ENCODE measurements at places on chromosomes 4 and X.

GRCh38 chr4:26731351-26732035 is 129.1 kb upstream of the STIM2 start:
- DNase-seq = no peak

- DNase-seq = no peak
Observed at GRCh38 chr4:117549524-117549923, 464.1 kb upstream of the TRAM1L1 start.

DNA sequence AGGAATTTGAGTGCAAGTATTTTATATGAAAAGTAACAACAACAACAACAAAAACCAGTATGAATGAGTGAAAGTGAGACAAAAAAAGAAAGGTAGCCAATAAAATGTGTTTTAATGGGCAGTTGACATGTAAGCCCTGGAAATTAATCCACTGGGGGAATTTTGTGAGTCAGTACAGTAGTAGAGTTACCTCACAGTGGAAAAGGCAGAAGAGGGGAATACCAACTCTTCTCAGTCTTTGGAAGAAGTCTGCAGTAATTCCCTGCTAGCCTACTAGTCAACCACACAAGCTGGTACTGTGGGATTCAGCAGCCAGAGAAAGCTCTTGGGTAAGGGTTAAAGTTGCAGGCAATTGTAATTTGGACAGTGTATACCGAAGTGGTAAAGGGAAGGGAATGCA is 76.3 kb upstream of the IL15 start:
- no peak for DNase-seq

DNA sequence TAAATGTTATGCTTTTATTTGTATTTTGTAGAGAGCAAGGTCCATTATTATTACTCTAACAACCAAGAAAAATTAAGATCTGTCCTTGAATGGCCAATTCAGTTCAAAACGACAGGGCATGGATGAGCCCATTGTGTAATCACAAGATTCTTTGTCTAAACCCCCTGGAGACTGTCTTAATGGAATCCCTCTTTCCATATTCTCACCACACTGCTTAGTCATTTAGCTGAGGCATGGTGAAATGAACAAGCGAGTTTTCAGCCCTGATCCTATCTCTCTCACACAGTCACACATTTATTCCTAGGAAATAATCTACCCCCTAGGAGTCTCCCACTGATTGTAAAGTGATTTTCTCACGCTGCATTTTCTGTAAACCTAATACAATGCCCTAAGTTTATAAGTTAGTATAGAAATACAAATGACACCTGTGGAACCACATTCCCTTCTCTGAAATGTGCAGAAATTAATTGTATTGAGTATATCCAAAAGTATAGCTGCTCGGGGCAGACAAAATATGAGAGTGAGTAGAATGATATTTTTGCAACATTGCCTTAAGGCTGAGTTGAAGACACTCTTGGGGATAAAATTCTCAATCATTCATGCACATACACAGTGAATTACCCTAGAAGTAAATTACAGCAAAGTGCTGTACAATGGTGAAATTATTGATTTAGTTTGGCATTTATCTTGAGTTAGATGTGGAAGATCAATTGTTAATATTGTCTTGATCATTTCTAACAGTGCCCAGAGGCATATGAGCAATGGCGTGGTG is 119.7 kb upstream of the PCDH7 start:
- DNase-seq = no peak

DNA sequence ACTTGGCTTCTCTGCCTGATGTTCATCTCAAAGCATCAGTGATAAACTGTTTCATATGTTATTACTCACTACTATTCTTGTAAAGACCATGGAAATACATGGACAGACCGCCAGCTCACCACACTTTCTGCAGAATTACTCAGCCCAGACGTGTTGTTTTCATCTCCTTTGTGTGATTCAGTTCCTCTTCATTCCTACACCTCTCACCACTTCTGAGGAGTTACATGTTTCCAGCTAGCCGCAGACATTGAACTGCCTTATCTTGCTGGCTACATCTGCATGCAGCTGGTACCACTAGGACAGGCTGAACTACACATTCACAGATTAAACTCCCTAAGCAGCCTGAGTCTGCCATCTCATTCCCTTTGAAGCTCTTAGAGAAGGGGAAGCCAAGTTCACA is 443.2 kb upstream of the FGF16 start:
- DNase-seq = no peak

DNA sequence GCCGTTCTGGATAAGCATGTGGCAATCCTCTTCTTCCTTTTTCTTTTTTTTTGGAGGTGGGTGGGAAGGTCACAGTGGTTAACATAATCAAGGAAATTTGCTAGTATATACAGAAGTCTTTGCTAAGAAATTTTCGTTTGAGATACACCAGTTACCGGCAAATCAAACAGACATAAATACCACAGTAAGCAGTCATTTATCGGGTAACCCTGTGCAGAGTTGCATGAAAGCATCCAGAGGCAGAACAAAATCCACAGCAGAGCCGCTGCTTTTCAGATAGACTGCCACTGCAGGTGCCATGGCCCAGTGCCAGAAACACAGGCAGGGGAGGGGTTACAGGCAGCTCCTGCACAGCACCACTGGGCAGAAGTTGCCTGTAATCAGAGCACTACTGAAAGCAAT is 179.1 kb upstream of the MAB21L2 start:
- peak; percentile 3 for DNase-seq

DNA sequence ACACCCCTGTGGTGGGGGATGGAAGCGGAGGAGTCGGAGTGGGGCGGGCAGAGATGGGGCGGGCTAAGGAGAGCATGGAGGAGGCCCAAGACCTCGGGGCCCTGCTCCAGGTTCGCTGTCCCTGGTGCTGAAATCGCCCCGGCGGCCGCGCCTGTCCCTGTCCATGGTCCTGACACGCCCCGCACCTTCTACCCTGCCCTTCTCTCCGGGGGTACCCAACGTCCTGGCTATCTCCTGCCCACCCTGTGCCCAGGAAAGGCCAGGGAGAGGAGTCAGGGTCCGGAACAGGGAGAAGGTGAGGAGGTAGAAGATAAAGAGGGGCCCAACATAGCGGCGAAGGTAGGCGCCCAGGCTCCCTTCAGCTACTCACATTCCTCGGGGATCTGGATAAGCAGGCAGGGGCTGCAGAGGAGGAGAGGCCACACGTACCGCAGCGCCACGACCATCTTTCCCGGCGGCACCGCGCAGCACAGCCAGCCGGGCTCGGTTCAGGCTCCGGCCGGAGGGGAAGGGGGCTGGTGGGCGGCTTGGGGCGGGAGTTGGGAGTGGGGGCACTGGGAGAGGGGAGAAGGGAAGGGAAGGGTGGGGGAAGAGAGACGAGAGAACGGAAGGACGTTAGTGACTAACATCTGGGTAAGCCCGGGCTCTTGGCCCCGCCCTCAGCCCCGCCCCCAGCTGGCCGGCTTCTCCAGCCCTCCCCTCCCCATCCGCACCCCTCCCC is 10.4 kb downstream of the L1CAM start:
- no peak for DNase-seq

GRCh38 chrX:84044051-84044450 is 143.9 kb downstream of the RPS6KA6 start:
- DNase-seq = no peak

DNA sequence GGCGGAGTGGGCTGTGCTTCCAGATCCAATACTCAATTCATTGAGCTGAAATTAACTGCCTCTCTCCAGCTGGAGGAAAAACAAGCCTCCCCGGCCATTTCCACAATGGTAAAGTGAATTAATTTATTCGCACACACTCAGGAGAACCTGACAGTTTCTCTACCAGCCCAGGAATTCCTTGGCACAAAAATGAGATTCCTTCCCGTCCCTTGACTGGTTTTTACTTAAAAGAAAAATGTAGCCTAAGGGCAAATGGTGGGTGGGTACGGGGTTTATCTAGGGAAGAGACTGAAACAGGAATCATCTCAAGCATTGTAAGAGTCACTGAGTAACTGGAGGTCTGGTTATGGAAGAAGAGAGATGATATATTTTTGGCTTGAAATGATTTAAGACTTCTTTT is 102.7 kb downstream of the VCX3A start:
- no peak for DNase-seq

GRCh38 chrX:71198066-71198465 is 25.0 kb upstream of the GJB1 start:
- DNase-seq = no peak

- DNase-seq = no peak
Observed at GRCh38 chrX:80879143-80879542, 69.5 kb upstream of the BRWD3 start.

DNA sequence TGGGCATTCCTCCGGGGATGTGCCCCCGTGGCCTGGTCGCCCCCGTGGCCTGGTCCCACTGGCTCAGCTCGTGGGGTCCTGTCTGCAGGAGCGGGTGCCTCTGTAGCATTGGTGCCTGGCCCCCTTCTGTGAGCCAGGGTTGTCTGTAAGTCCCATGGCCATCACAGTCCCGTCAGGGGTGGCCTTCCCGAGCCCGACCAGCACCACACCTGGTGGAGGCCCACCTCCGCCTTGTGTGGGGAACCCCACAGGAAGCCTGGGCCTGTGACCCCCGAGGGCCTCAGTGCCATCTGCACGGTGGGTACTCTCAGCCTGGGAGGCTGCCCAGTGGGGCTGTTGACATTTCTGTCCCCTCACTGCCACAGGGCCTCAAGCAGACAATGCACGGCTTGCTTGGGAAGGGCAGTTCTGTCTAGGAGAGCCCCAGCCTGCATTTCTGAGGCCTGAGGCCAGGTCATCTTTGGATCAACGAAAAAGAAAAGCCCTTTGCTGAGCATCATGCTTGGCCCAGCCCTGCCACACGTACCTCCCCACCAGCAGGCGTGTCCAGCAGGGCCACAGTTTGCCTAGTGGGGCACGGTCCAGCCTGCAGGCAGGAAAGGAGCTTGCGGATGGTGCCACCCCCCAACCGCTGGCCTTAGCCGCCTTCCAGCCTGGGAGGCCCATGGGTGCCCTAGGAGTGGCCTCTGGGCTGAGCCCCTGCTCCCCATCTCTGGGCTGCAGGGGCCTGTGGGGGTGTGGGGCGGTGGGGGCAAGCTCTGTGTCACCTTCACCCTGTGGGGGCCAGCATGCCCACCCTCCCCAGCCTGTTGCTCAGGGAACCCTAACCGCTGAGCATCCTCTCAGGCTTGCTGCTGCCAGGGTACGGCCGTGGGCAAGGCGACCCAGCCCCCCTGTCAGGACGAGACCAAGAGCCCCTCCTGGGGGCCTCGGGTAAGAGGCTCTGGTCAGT is 23.2 kb downstream of the NKX1-1 start:
- DNase-seq = no peak

GRCh38 chrX:3250966-3251365 is 95.5 kb downstream of the MXRA5 start:
- no peak for DNase-seq

DNA sequence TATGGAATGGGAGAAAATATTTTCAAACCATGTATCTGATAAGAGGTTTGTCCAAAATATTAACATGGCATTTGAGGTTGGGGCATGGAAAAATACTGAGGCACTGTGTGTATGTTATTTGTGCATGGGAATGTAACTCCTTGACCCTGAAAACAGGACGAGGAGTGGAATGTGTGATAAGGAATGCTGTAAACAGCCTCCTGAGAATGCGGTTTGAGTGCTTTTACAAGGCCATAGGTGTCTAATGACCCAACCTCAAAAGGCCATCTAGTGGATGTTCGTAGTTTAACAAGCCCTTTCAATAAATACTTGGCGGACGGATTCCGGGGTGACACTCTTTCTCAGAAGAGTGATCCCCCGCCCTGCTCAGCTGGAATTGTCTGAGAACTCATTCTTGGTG is 162.9 kb upstream of the USP9X start:
- no peak for DNase-seq

All from NCI-H187 treated with DMSO at 0.1 percent for 48 hours (cell line).